ENCODE measurements at places on chromosomes 2 and 18.

- DNase-seq: no peak
These were observed 9.7 kb upstream of the ECEL1 start for GRCh38 chr2:232497348-232497747.

- no peak for DNase-seq
These were observed 218.4 kb upstream of the HS6ST1 start for GRCh38 chr2:128536925-128537620.

GRCh38 chr2:23617167-23617810 lies 232.3 kb downstream of the KLHL29 start:
- DNase-seq: no peak

GRCh38 chr2:120677221-120677620 lies 58.4 kb upstream of the GLI2 start:
- no peak for DNase-seq

- peak; percentile 58 for DNase-seq
These were observed 44.8 kb downstream of the DIPK1C start for GRCh38 chr18:74412116-74412880.

DNA sequence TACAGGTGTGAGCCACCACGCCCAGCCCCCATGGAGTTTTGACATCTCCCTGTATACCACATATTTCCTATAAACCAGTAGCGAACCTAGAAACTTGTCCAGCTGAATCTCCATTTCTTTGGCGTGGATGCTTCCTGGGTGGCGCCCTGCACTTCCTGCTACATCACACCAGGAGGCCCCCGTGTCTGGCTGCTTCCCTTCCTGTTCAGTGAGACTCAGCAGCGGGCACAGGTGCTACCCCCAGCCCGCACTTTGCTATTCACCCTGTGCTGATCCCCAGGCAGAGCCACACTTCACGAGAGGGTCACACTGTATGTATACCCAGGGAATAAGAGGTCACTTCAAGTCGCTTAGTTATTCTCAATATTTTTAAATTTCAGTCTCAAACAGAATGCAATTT lies 35.0 kb downstream of the CYP27C1 start:
- DNase-seq: no peak

GRCh38 chr2:233114421-233114861 lies 54.3 kb downstream of the INPP5D start:
- DNase-seq: no peak

- no peak for DNase-seq
These were observed 642.3 kb upstream of the SYT4 start for GRCh38 chr18:43919551-43919950.

DNA sequence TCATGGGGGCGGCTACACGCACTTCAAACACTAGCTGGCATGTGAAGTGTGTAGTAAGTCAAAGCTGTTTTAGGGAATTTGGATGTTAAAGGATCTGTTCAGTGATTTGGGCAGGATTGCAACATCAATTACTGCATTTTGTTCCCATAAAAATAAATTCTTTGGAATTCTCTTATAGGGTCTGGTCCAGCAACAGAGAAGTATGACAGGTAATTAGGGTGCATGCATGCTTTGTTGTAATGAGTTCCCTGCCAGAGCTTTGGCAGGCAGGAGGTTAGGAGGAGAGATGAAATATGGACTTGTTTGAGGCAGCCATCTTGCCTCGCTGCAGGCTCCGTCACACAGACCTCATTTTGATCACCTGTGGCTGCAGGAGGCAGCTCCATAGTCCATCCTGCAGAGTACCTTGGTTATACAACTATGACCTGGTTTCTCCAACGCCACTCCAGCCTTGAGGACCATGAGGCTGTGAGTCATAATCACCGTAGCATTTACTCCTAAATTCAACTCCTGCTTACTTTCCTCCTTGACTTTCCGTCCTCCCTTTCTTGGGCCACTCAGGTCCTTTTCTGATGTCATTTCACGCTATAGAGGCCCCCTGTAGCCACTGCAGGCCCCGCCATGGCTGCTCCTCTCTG lies 26.5 kb upstream of the EML4 start:
- no peak for DNase-seq

- DNase-seq: no peak
These were observed 156.0 kb downstream of the TANC1 start for GRCh38 chr2:159124441-159124911.

DNA sequence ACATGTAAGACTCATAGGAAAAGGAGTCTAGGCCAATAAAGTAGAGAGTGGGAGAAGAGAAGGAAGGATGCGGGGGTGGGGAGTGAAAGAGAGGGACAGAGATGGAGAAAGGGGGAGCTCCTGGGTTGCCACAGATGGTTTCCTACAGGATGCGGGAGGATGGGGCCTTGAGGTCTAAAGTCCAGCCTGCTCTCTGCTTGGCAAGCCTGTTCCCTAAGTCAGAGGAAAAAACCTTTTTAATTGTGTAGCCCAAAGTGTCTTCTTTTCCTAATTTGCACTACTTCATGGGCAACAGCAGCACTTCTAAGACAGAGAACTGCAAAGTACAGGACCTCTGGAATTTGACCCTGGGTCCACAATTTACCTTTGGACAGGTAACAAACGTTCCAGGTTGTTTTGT lies 1.4 kb upstream of the FAM110C start:
- no peak for DNase-seq

GRCh38 chr2:240501531-240501991 lies 56.2 kb downstream of the ANKMY1 start:
- DNase-seq: no peak

DNA sequence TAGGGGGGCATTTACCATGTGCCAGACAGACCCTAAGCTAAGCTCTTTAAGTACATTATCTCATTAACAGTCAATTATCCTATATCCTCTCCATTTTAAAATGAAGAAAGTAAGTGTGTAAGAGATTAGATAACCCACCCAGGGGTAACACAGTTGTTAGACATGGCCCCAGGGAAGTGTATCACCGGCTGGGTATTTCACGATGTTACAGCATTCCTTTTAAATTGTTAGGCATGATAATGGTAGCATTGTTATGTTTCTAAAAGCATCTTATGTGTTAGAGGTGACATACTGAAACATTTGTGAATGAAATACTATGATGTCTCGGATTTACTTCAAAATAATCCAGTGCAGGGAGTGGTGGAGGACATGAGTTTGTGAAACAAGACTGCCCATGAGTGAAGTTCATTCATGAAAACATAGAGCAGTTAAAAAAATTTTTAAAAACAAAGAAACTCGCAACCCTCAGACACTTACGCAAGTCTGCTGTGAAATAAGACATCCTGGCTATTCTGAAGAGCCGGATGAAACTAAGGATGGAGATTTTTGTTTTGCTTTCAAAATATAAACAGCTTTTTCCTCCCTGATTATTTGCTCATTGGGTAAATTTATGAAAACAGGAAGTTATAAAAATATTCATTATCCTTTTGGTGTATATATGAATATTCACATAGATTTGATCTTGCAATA lies 54.9 kb downstream of the IL1RL2 start:
- DNase-seq: no peak

GRCh38 chr2:134132490-134132857 lies 121.4 kb upstream of the MGAT5 start:
- no peak for DNase-seq

DNA sequence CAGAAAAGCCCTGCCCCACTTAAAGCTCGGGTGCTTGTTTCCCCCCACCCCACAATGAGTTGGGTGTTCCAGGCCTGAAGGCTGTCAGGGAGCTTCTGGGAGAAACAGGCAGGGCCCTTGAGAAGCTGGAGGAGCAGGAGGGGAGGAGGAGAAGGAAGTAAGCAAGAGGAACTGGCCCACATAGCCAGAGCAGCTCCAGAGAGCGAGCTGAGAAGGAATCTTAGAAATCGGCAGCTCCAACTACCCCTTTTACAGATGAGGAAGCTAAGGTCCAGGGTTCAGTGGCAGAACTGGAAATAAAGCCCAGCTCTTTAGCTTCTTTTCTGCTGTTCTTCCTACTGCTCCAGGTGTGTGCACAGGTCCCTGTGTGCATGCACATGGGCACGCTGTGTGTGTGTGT lies 12.7 kb upstream of the KCNK3 start:
- no peak for DNase-seq

- DNase-seq: no peak
These were observed 3.9 kb downstream of the ERICH2 start for GRCh38 chr2:170774074-170774473.

- DNase-seq: no peak
These were observed 753.6 kb downstream of the DCC start for GRCh38 chr18:53093636-53094035.

GRCh38 chr2:191014653-191015020 lies 666 bp upstream of the STAT1 start:
- DNase-seq: no peak

DNA sequence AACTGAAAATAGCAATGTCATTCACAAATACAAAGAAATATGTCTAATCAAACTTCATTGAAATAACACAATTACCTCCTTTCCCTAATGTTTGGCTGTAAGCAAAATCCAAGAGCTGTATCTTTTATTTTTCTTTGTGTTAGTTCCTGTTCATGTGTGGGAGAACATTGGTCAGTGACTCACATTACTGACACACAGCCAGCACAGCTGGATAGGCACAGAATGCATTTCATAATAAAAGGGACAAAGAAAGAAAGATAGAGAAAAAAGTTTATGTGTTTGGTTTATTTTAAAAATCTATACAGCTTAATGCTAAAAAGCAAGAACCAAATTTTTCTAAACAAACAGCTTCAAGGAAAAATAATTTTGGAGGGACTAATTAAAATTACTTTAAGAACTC lies 185.6 kb upstream of the COL3A1 start:
- no peak for DNase-seq

DNA sequence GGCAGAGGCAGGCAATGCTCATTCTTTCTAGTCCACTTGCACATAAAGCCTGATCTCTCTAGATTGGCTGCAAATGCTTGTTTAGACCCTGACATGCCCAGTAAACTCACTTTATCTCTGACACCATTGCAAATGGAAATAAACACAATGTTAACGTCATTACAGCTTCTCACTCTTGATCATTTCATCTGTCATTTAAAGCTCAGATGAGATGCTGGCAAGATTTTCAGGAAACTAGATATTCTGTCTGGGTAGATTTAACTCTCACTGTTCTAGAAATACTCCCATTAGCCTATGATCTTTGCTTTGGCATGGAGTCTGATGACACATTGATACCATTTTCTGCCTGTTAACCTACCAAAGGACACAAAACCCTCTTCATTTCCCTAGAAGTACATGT lies 320.7 kb upstream of the HNRNPA3 start:
- no peak for DNase-seq

- no peak for DNase-seq
These were observed 86.6 kb downstream of the CCBE1 start for GRCh38 chr18:59610546-59611140.

All from right renal cortex interstitium (tissue), 3 donors.